CD4-positive, alpha-beta T cell treated with Interleukin-12 subunit alpha and Interleukin-12 subunit beta, for 1 hour (primary cell): ENCODE measurements at places on chromosomes 2 and 18.
A peak's percentile ranks its signal among the peaks of the same experiment; 100 is the strongest.

GRCh38 chr2:120960770-120961366, 225.2 kb downstream of the GLI2 start:
- DNase-seq, result no peak

DNA sequence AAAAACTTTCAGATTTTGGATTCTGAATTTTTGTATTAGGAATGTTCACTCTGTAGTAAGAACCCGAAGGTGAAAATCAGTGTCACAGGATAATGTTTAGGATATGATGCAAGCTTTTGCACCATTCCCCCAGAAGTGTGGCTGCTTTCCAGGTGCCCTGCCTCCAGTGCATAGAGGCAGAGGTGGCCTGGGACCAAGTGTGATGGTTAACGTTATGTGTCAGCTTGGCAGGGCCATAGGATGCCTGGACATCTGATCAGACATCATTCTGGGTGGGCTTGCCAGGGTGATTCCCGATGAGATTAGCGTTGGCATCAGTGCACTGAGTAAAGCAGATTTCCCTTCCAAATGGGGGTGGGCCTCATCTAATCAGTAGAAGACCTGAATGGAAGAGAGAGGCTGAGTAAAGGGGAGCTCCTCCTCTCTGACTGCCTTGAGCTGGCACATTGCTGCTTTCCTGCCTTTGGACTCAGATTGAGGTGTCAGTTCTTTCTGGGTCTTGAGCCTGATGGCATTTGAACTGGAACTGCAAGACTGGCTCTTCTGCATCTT, 177.4 kb upstream of the HS6ST1 start:
- no peak for DNase-seq

DNA sequence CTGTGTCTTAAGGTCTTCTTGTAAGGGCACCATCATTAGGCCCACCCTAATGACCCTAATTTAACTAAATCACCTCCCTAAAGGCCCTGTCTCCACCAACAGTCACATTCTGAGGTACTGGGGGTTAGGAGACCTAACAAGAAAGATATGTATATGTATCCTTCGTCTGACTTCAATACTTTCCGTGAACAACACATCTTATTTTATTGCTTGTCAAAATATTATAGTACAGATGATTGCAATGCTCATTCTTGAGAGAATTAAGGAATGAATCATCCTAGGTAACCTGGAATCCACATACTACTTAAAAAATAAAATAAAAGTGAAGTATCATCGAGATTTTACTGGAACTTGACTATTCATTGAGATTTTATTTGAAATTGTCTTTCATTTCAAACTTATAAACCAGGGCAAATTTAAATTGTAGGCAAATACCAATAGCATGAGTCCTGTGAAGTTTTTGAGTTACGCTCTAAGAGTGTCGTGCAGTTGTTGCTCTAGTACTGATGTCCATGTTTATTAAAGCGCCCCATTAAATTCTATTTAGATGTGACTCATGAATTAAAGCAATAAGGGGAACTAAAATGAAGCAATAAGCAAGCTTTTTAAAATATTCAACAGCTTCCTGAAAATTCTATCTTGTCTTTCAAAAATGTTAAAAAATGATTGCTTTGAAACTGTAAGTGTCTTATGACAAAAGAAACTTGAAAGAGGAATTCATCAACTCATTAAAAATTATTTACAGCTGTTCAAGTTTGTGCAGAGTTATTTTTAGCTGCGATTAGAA, 40.0 kb downstream of the CCDC102B start:
- no peak for DNase-seq

- no peak for DNase-seq
Observed at GRCh38 chr2:181771356-181771755, 91.0 kb upstream of the NEUROD1 start.

DNA sequence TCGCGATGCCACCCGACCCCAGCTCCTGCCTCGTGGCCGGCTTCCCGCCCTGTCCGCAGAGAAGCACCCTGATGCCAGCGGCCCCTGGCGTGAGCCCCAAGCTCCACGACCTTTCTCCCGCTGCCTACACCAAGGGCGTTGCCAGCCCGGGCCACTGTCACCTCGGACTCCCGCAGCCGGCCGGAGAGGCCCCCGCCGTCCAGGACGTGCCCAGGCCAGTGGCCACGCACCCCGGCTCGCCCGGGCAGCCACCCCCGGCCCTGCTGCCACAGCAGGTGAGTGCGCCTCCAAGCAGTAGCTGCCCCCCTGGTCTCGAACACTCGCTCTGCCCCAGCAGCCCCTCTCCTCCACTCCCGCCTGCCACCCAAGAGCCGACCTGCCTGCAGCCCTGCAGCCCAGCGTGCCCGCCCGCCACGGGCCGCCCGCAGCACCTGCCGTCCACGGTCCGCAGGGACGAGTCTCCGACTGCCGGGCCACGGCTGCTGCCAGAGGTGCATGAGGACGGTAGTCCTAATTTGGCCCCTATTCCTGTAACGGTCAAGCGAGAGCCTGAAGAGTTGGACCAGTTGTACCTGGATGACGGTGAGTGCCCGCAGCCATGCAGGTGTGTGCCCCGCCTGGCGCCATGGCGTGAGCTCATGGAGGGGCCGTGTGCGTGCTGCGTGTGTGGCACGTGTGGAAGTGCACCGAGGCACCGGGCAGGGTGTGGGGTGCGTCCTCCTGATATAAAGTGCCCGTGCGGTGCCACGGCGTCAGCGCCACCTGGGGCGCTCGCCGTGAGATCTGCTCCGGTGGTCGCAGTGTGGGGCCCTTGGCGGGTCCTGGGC, 90.8 kb downstream of the NFATC1 start:
- DNase-seq, result no peak

DNA sequence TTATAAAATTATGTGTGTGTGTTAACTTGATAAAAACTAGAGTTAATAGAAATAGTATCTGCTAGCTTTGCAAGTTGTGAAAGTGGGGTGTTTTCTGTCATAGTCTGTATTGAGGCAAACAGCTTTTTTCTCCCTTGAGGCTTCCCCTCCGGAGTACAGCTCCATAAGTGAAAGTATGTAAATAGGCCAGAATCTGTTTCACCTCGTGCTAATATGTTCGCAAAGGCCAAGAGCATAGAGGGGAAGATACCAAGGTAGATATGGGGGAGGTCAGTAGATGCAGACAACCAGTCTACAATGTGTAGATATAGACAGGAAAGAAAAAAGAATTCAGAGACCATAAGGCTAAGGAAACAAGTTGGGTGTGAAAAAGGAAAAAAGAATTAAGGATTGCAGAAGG, 72.9 kb downstream of the PTRHD1 start:
- DNase-seq, result no peak

DNA sequence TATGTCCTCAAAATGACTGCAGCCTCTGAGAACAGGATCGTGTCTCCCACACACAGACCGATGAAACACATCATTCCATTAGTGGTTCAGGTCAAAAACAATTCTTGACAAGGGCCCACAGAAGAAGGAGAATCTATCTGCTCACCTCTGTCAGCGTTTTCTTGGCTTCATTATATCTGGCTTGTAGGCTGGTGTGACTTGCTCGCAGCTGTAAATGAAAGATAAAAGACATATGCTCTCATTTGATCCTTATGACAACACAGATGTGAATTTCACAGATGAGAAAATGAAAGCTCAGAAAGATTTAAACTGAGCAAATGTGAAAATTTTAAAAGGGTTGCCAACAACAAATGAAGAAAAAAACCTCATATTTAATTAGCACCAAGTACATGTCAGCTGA, 61.6 kb downstream of the CCDC93 start:
- DNase-seq, result no peak

- DNase-seq, result no peak
Observed at GRCh38 chr18:59026831-59027410, 112.8 kb upstream of the SEC11C start.

DNA sequence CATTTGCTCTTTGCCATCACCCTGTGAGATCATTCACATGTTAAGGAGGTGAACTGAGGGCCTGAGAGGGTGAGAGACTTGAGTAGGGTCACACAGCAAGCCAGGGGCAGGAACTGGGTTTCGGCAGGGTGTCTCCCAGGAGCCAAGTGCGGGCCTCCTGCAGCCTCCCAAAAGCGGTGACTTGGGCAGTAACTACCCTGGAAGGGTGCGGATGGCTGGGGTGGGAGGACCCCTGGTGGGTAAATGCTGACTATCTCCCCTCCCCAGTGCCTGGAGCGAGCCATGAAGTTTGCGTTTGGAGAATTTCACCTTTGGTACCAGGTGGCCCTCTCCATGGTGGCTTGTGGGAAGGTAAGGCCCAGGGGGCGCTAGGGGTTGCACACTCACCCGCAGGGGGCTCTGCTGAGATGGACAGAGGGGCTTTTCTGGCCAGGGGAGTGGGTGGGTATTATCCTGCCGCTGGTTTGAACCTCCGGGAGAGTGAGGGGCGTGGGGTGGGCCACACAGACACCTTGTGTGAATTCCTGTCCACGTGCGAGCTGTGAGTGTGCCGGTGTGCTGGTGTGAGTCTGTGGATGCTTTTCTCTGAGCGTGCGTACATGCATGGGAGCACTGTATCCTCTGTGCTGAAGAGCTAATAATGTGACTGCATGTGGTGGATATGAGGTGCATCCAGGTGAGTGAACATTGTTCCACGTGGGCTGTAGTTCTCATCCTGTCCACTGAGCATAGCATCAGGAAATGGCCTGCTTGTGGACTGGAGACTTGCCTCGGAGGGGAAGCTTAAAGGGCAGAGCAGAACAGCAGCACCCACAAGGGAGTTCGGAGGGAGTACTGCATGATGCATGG, 91.0 kb upstream of the MCFD2 start:
- DNase-seq, result no peak

- DNase-seq, result no peak
Observed at GRCh38 chr2:203815541-203815898, 52.1 kb upstream of the CTLA4 start.

DNA sequence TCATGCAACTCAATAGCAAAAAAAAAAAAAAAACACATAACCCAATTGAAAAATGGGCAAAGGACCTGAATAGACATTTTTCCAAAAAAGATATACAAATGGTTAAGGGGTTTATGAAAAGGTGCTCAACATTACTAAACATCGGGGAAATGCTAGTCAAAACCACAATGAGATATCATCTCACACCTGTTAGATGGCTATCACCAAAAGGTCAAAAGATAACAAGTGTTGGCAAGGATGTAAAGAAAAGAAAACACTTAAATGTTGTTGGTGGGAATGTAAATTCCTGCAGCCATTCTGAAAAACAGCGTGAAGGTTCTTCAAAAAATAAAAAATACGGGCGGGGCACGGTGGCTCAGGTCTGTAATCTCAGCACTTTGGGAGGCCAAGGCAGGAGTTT, 112.4 kb upstream of the CAB39 start:
- DNase-seq, result peak; percentile 41

GRCh38 chr2:199505755-199506403, 48.1 kb upstream of the SATB2 start:
- DNase-seq, result no peak

DNA sequence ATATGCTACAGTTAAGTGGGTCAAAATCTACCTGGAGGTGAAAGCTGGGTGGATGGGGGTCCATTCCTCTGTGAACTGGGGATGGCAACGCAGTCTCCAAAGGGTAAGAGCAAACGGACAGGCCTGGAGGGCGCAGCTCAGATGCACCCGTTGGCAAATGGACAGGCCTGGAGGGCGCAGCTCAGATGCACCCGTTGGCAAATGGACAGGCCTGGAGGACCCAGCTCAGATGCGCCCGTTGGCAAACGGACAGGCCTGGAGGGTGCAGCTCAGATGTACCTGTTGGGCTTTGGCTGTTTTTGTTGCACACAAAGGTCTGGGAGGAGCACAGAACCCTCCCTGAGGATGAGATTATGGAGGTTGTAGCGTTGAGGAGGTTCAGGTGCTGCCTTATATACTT, 33.7 kb downstream of the RBFA start:
- DNase-seq, result no peak

DNA sequence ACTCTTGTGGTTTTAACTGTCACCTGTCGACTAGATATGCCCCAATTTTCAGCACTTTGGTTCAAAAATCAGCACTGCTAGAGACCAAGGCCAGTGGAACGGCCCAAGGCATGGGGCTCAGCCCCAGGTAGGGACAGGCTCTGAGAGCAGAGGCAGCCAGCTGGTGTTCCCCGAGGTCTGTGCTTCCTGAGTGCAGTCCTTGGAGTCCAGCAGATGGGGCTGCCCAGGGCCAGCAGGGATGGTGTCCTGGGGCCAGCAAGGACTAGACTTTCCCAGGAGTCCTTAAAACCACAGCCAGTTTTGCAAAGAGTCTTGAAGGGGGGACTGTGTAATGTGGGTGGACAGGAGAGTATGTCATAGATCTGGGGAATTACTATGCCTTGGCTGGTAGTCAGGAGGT, 56.3 kb downstream of the POMC start:
- no peak for DNase-seq

GRCh38 chr2:27322301-27322765, 564 bp downstream of the MPV17 start:
- DNase-seq, result peak; percentile 20

DNA sequence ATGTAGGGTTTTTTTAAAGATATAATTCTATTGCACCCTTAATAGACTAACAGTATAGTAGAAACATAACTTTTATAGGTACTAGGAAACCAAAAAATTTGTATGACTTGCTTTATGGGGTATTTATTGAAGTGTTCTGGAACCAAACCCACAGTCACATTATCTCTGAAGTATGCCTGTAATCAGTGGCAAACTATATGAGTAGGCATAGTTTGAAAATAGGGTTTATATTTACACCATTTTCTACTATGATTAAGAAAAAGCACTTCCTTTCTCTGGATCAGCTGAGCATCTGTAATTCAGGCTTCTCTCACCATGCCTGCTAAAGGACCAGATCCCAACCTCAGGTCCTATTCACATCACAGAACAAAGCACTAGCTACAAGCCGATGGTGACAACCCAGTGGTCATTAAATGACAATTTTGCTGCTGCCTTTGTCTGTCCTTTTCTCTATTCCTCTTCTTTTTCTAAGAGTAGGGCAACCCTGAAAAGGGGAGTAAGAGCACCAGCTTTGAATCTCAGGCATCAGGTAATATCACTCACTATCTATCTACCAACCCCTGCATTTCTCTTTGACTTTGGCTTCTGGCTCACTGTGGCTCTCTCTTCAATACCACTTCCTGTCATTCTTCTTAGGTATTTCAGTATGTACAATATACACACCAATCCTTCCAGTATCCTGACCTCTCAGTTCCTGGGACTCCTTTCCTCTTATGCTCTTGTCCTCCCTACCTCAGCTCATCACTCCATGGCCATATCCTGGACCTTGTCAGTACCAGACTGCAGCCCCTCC, 14.4 kb downstream of the NEMP2 start:
- DNase-seq, result peak; percentile 23

GRCh38 chr2:186554429-186554828, 35.4 kb upstream of the ITGAV start:
- DNase-seq, result no peak

GRCh38 chr18:23573626-23574431, 12.5 kb downstream of the NPC1 start:
- DNase-seq, result peak; percentile 53
